ENCODE measurements at places on chromosomes 11 and 22.

GRCh38 chr22:49512487-49513165 is 315.0 kb downstream of the BRD1 start:
- no peak for DNase-seq

- no peak for DNase-seq
Observed at GRCh38 chr22:38943201-38943600, 14.2 kb upstream of the APOBEC3A start.

GRCh38 chr11:57477507-57478189 is 17.3 kb downstream of the RTN4RL2 start:
- DNase-seq, result no peak

DNA sequence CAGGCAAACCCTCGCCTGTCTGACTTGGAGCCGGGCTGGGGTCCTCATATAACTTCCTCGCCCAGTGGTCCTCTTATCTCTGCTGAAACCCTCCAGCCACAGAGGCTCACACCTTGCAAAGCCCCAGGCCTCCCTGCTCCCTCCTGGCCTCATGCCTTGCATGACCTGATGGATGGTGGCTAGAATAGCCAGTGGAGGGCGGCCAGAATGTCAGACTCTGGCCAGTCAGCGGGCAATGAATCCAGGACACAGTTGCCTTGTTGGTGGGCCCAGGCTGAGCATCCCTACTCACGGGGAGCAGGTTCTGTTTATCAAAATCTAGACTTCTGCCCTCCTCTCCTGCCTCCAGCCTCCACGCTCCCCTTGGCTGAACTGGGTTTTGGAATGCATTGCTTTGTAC is 69.1 kb upstream of the WNT11 start:
- DNase-seq, result no peak

GRCh38 chr22:26675687-26676268 is 18.4 kb downstream of the MIAT start:
- no peak for DNase-seq

DNA sequence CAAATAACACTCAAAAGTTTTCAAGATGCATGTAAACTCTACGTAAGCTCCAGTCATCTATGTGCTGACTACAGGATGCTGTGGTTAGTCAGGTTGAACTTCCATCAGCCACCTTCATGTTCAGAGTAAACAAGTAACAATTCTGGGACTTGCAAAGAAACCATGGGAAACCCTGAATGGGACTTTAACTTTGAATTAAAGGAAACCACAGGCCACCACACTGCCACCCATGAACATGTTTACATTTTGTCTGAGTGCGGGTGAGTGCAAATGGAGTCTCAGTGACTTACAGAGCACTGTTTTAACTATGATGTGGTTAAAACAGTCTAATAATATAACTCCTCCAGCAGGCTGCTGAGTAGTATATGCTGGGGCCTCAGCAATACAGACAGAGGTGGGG is 12.9 kb upstream of the SYTL2 start:
- DNase-seq, result peak; percentile 71

DNA sequence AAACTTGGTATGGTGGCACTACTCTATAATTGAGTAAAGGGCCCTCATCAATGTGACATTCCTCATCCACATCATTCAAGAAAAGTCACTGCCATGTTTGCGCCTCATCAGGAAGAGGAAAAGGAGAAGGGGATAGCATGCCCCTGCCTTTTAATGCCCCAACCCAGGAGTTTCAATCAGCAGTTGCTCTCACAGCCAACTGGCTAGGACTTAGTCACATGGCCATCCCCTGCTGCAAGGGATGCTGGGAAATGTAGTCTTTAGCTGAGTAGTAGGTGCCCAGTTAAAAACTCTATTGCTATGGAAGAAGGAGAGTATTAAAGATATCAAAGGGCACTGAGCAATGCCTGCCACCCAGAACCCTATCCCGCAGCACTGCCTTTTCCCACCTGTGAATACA is 10.9 kb upstream of the CCND1 start:
- DNase-seq, result no peak

GRCh38 chr11:36840378-36840777 is 242.3 kb upstream of the RAG2 start:
- DNase-seq, result no peak

DNA sequence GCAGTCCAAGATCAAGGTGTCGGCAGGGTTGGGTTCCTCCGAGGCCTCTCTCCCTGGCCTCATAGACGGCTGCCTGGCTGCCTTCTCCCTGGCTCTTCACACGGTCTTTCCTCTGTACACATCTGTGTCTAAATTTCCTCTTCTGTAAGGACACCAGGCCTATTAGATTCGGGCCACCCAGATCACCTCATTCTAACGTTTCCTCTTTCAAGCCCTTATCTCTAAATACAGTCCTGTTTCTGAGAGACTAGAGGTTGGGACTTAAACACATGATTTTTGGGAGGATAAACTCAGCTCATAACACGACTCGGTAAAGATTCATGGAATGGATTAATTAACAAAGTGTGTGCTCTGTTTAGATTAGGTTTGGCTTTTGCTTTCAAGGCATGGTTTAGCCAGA is 136.0 kb upstream of the SORL1-AS1 start:
- DNase-seq, result no peak

DNA sequence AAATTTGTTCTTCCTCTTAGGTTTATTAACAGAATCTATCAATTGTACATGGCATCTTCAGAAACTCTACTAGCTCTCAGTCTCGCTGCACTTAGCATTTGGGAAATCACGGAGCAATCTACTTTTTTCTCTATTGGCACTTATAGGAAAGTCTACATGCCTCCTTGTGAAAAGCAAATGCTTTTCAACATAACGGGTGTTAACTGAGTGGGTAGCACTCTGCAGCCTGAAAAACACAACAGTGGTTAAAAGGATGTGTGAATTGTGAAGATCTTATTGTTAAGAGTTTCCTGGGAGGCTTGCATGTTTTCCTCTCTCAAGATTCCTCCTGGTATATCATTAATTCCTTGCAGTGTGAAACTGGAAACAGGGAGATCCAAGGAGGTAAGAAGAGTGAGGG is 204.2 kb upstream of the SESN3 start:
- no peak for DNase-seq

- DNase-seq, result peak; percentile 39
Observed at GRCh38 chr11:48017105-48017830, 36.9 kb downstream of the PTPRJ start.

DNA sequence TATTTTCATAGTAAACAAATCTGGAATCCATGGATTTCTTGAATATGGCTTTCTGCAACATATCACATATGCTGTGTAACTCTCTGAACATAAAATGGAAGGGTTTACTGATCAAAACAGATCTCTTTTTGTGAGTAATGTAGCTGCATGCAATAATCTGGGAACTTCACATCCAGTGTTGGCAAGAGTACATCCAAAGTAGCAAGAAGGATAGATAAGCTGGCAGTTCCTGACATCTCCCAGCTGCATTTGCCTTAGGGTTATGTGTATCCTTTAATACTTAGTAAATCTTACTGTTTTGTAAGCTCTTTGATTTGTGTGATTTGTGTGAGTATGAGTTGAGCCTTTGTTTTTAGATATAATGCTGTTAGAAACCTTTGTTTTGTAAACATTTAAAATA is 280.4 kb upstream of the CNTN5 start:
- no peak for DNase-seq

DNA sequence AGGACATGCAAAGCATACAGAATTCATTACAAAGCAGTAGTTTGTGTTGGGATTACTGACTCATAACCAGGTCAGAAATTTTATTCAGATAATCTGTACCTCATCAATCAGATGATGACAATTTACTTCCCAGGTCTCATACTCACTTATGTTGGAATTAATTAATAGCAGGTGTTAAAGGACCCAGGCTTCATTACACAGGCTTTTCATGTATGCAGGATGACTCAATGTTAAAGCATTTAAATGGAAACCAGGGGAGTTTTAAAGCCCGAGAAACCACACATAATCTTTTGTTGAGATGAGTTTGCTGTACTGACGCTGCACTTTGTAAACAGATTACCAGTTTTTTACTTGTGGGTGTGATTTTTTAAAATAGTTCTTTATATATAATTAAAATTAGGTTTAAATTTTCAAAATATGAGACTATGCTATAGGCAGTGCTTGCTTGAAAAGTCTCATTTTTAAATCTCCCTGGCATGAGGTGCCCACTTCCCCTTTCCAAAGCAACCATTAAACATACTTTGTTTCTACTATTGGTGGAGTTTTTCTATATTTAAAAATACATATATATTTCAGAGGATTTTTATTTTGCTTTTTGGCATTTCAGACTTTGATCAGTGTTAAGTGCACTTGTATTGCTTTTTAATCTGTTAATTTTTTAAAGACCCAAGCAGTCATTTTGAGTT is 41.0 kb downstream of the CEP57 start:
- DNase-seq, result no peak

GRCh38 chr11:108983636-108984420 is 319.0 kb downstream of the DDX10 start:
- DNase-seq, result no peak

DNA sequence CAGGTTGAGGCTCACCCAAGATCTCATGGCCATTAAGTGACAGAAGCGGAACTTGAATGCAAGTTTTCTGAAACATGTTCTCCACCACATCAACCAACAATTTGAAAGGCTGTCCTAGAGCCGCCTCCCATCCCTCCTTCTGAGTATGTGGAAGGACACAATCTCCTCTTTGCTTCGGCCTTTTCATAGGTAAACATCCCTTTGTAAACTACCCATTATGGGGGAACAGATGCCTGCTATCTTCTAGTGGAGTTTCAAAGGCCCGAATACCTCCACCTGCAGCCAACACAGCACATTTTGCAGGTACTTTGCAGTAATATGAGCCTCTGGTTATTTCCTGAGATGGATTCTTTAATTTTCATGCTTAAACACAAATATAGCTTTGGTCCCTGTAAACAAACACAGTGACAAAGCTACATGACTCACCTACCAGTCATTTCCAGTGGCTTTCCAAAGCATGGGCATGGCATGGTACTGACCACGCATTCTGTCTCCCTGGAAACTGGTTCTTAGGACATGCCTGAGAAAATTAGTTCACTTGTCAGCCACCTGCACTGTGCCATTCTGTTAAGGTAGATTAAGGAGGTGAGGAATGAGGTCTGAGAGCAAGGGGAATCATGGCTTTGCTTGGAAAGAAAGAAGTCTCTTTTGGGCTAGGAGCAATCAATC is 60.2 kb downstream of the EHF start:
- no peak for DNase-seq

- no peak for DNase-seq
Observed at GRCh38 chr11:131354251-131354701, 16.1 kb upstream of the NTM start.

DNA sequence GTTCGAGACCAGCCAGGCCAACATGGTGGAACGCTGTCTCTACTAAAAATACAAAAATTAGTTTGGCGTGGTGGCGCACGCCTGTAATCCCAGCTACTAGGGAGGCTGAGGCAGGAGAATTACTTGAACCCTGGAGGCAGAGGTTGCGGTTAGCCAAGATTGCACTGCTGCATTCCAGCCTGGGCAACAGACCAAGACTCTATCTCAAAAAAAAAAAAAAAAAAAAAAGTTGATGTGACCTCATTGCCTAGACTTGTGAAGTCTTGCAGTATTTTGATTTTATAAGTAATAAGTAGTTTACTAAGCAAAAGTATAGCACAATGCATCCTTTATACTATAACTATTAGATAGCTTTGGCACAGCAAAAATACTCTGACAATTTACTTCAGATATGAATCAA is 9.9 kb upstream of the CUL5 start:
- no peak for DNase-seq

GRCh38 chr22:33524511-33525260 is 395.6 kb downstream of the LARGE1 start:
- DNase-seq, result no peak

GRCh38 chr11:4025967-4026324 is 68.7 kb upstream of the RRM1 start:
- no peak for DNase-seq

GRCh38 chr11:46889689-46890475 is 28.5 kb downstream of the LRP4 start:
- DNase-seq, result peak; percentile 23

GRCh38 chr11:4559527-4560440 is 14.8 kb downstream of the OR52M1 start:
- no peak for DNase-seq

- DNase-seq, result no peak
Observed at GRCh38 chr11:134711588-134711987, 299.5 kb upstream of the B3GAT1 start.

GRCh38 chr11:34236572-34236971 is 121.2 kb downstream of the ABTB2 start:
- DNase-seq, result no peak

GRCh38 chr22:44920183-44920582 is 89.6 kb downstream of the PHF21B start:
- no peak for DNase-seq

GRCh38 chr22:29945435-29945834 is 62.5 kb downstream of the MTMR3 start:
- no peak for DNase-seq

DNA sequence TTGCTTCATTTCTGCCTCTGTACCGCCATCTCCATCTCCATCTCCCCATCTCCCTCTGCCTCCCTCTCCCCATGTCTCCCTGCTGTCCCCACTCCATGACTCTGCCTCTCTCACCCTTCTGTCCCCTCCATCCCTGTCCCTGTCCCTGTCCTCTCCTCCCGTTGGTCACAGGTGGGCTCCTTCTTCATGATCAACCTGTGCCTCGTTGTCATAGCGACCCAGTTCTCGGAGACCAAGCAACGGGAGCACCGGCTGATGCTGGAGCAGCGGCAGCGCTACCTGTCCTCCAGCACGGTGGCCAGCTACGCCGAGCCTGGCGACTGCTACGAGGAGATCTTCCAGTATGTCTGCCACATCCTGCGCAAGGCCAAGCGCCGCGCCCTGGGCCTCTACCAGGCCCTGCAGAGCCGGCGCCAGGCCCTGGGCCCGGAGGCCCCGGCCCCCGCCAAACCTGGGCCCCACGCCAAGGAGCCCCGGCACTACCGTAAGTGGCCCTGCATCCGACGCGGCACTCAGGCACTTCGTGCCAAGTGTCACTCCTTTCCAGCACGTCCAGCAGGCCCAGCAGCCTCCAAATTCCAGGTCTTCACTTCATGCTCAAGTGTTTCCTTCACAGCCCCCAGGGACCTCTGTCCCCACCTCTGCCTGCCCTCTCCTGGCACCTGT is 76.0 kb downstream of the CACNA1I start:
- no peak for DNase-seq

- DNase-seq, result no peak
Observed at GRCh38 chr11:5983443-5983842, 3.3 kb downstream of the OR52L1 start.

DNA sequence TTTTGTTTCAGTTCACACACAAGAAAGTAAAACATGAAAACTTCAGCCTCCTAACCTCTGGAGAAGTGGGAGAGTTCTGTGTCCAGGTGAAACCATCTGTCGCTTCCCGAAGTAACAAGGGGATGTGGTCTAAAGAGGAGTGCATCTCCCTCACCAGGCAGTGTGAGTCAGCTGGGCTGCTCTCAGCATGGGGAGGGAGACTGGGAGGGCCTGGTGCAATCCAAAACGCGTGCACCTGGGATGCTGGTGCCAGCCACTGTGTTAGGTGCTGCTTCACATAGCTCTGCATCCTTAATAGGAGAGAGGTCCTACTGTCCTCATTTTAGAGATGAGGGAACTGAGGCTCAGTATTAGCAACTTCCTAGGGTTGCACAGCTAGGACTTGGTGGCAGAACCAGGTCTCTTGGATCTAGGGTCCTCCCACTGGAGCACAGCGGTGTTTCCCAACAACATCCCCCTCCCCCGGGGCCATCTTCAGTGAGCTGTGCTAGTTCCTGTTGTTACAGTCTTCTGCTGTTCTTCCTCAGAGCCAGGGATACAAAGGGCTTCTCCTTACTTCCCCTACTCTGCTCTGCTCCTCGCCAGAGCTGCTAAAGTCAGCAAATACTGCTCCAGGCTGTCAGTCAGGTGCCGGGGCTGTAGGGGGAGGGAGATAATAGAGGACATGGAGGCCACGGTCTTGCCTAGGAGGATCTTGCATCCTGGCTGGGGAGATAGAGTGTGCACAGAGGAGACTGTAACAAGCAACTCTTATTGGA is 8.0 kb downstream of the IL10RA start:
- no peak for DNase-seq

Measured in T-helper 22 cell (primary cell).